A549 (cell line): ENCODE measurements at places on chromosomes 11 and 22.
A peak's percentile ranks its signal among the peaks of the same experiment; 100 is the strongest.

- DNase-seq: no peak
Measured at GRCh38 chr11:58830673-58831301, 13.7 kb downstream of the GLYATL2 start.

DNA sequence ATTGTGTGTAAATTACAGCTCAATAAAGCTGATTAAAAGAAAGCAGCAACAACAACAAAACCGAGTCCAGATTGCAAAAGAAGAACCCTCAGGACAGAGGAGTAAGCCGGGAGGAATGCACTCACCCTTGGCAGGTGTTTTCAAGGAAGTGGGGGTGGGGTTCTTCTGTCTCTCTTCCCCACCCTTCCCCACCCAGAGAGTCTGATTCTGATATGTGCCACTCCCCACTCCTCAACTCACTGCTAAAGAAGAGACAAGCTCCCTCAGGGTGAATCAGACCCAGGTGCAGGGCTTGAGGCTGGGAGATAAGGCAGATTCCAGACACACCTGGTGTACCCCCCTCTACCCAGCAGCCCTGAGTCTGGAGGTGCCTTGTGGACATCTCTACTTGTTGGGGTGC lies 38.4 kb upstream of the PHF21A start:
- DNase-seq: no peak

- DNase-seq: no peak
Measured at GRCh38 chr11:44572884-44573283, 7.4 kb downstream of the CD82 start.

- DNase-seq: no peak
Measured at GRCh38 chr22:42699281-42699975, 21.2 kb downstream of the A4GALT start.

DNA sequence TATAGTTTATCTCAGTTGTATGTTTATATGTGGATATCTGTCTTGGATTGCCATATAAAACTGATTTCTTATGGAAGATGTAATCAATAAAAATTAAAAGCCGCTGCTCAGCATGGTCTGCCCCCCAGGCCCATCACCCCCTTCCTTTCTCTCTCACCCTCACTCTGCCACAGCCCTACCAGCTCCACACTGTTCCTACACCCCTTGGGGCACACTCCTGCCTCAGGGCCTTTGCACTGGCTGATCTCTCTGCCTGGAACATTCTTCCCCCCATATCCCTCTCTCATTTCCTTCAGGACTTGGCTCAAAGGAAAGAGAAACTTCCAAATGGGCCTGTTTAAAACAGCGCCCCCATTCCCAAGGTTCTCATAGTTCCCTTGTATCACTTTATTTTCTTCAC lies 63.1 kb downstream of the LRRC32 start:
- DNase-seq: no peak

- DNase-seq: no peak
Measured at GRCh38 chr11:2789791-2790567, 90.2 kb upstream of the KCNQ1OT1 start.

- DNase-seq: no peak
Measured at GRCh38 chr22:30910358-30910757, 58.2 kb downstream of the MORC2 start.

DNA sequence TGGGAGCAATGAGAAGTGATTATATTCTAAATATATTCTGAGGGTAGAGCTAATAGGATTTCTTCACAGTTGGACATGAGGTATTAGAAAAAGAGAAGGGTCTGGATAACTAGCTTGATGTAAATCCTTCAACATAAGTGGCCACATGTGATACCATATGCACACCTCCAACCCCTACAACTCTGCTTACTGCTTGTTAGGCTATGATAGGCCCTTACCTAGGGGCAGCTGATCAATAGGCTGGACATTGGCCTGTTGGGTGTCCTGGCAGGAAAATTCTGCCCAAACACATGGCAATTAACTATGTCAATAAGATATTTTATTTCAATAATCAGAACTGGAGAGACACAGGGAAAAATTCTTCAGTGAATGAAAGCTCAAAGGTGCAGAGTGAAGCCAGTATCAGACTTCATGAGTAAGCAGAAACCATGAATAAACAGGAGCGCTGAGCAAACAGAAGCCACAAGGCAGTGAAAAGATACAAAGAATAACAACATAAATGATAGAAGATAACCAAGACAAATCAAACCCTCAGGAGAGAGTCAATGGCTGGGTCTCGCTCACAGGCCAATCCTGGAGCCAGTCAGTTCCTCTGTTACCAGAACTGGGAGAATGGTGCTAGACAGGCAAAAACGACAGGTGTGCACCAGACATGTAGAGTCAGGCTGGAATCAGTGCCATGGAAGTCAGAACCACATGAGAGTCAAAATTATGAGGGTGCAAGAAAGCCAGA lies 46.3 kb upstream of the PSMA1 start:
- no peak for DNase-seq

GRCh38 chr22:39130892-39131855 lies 21.3 kb downstream of the CBX7 start:
- DNase-seq: no peak

GRCh38 chr11:3227568-3228444 lies 4.4 kb downstream of the MRGPRE start:
- DNase-seq: no peak

GRCh38 chr11:101264306-101264705 lies 134.7 kb upstream of the PGR start:
- no peak for DNase-seq

GRCh38 chr11:62770778-62771143 lies 435 bp upstream of the TAF6L start:
- DNase-seq: no peak

DNA sequence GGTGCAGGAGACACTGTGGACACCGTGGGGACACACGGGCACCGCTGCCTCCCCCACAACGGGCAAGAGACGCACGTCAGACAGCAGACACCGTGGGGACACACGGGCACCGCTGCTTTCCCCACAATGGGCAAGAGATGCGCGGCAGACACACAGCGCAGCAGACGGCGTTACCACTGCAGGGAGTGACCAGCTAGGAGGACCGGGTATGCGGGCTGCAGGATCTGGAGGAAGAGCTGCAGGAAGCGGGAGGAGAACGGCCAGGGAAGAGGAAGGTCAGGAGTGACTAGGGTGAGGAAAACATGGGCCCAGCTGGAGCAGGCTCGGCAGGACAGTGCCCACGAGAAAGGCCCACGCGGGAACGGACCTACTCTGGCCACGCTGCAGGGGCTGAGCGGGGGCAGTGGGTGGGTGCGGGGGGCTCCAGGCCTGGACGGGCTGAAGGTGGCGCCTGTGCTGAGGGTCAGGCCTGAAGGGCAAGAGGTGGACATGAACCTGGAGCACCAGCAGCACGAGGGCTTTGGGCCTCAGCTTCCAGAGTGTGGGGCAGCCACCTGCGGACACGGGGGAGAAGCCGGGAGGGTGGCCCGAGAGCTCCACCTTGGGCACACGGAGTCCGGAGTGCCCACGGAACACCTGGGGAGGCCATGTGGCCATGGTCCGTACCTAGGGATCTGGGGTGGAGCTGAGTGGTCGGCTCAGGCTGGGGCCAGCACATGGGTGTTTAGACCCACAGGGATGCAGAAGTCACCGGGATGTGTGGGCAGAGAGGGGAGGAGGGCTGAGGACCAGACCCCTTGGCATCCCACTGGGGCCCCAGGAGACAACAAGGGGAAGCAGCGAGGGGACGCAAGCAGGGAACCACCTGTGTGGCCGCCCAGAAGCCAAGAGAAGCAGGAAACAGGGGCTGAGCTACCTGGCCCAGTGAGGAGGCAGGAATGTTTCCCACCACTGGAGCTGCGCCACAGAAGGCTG lies 16.5 kb downstream of the TOLLIP start:
- no peak for DNase-seq

GRCh38 chr11:9022961-9023680 lies 19.3 kb upstream of the NRIP3 start:
- DNase-seq: no peak

DNA sequence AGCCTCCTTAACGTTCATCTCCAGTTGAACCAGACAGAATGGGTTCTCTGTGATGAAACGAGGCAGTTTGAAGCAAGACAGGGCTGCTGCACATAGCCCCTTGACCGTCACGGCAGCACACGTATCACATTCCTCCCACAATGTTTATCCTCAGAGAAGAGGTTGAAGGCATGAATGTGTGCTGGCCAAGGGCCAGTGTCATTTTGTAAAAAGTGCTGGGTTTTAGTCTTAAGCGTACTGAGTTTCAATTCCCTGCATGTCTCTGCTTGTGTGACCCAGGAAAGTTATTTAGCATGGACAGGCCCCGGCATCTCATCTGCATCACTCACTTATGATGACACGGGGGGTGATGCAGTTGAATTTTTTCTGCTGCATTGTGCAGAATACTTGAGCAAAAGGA lies 31.6 kb downstream of the TTC12 start:
- DNase-seq: no peak

GRCh38 chr22:27433585-27434190 lies 367.9 kb downstream of the MN1 start:
- DNase-seq: no peak

DNA sequence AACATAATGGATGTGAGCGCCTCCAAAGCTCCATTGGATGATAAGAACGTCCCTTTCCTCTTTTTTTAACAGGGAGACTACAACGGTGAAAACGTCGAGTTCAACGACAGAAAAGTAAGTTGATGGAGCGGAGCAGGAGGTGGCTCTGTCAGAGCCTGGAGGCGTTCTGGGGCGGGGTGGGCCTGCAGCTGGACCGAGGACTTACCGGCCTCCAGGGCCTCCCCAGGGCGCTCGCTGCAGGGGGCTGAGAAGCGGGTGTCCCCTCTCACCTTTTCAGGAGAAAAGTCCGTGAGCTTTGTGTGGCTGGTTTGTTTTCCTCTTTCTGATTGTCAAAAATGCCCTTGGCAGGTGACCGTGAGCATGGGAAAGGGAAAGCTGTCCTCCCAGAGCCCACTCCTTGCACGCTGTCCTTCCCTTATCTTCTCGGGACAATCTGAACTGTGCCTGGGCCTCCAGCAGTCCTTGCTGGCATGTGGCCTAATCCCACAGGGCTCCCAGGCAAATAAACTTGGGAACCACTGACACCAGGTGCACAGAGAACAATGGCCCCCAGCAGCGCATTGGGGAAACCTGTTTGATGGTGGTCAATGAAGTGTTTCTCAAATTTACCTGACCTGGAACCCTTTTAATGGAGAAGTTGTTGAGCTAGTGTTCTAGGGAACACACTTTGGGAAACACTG lies 38.4 kb downstream of the ANO1 start:
- no peak for DNase-seq

- DNase-seq: peak; percentile 97
Measured at GRCh38 chr11:47857892-47858543, 9.9 kb upstream of the NUP160 start.

GRCh38 chr22:25172153-25172552 lies 27.5 kb upstream of the CRYBB3 start:
- peak; percentile 30 for DNase-seq

DNA sequence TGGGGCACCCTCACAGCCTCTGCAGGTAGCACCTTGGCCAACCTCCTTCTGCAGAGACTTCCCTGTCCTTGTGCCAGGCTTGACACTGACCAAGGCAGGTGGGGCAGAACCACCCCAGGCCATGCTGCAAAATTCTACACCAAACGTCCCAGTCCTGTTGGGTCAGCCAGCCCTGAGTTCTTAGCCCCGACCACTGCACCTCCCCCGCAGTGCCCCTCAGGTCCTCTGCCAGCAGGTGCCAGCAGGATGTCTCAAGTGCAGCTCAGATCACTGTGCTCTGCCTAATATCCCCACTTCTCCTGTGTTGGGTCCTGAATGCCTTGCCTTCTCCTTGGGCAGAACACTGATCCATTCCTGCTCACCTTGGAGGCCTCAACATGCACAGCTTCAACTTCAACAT lies 999.7 kb downstream of the TBC1D22A start:
- no peak for DNase-seq

- no peak for DNase-seq
Measured at GRCh38 chr11:65308281-65308891, 6.3 kb upstream of the CDC42EP2 start.

DNA sequence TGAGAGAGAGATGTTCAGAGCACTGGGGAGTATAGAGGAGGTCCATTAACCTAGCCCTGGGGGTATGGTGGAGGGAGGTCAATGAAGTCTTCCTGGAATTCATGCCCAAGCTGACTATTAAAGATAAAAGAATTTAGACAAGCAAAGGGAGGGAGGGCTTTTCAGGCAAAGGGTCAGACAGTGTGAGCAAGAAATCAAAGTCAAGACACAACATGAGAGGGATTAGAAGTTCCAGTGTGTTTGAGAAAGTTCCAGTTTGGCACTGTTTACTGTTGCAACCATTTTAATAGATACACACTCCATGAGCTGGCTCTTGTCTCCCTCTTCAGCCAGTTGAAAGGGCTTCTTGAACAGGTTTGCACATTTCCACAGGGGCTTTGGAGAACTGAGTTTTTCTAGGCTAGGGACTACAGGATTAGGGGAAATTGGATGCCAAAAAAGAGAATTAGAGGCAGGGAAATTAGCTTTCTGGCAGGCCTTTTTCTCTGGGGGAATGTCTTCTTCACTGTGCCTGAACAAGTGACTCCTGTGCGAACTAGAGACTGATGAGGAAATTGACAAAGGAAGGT lies 14.7 kb upstream of the NNMT start:
- DNase-seq: no peak

- DNase-seq: no peak
Measured at GRCh38 chr11:112797092-112797491, 164.1 kb upstream of the NCAM1 start.

GRCh38 chr11:34105957-34106504 lies 602 bp downstream of the NAT10 start:
- peak; percentile 36 for DNase-seq

- no peak for DNase-seq
Measured at GRCh38 chr11:19525276-19525675, 187.4 kb upstream of the NAV2 start.

DNA sequence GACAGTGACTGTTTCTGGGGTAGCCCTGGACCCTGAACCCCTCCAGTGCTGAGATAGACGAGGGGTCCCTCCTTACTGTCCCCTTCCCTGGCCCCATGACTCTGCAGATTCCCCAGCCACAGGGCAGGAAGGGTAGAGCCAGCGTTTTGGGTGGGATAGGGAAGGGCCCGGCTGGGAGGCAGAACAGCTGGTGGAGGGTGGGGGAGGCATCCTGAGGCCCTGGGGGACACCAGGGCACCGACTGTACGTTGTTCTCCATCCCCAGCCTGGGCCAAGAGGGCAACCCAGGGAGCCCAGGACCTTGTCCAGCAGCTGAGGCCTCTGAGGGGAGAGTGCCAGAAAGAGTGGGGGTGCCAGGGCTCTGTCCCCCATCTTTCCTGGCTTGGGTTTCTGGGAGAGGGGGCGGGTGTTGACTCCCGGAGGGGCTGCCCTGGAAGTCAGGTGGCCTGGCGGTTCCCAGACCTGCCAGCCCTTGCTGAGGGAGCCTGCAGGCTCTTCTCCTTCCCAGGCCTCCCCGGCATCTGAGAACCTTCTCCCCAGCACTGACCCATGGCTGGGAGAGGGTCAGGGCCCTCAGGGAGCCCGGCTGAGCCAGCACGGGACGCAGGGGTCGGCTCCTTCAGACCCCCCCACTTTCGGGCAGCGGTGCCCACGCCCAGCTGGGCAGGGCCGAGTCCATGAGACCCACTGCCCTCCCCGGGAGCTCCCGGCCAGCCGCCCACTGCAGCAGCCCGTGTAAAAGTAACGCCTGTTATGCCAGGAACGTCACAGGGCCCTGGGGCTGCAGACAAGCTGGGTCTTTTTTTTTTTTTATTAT lies 30.3 kb downstream of the IGF2 start:
- no peak for DNase-seq

GRCh38 chr11:103830205-103830604 lies 206.2 kb upstream of the DDI1 start:
- no peak for DNase-seq
